Right renal cortex interstitium (tissue), 3 donors: ENCODE measurements at places on chromosomes 11 and 22. TPM values are rescaled to one million over a fixed set of nuclear protein-coding genes. Genes with fewer than 3 reads are reported as not detected.

DNA sequence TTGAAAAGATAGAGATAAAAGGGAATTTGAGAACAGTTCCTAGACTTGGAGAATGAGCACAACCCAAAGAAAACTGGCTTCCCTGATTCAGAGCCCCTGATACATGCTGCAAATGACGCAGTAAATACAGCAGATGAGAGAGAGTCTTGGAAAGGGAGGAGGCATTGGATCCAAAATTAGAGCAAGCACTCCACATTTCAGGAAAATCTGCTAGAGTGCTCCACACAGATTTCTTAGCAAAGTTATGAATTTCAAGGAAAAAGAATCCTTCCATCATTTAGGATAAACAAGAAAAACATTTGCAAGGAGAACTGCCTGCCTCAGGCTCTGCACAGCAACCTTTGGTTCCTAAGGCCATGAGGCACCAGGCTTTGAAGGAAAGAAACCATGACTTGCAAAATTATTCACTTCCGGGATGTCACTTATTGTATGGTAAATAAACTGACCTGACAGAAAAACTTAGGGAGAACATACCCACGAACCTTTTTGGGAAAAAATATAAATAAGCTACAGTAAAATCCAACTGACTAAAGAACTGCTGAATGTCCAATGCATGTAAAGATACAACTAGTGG lies 89.8 kb upstream of the RTL6 start:
- no peak for DNase-seq

Gene GCAT
- polyA plus RNA-seq = 12.4 TPM

Gene CCDC157
- polyA plus RNA-seq = 5.4 TPM

GRCh38 chr11:95727111-95727510 lies 62.5 kb downstream of the FAM76B start:
- no peak for DNase-seq

Gene APOA4
- not detected for polyA plus RNA-seq

GRCh38 chr11:44423289-44423688 lies 113.3 kb upstream of the ALX4 start:
- no peak for DNase-seq

GRCh38 chr11:2474059-2474901 lies 29.5 kb downstream of the KCNQ1 start:
- DNase-seq = no peak

DNA sequence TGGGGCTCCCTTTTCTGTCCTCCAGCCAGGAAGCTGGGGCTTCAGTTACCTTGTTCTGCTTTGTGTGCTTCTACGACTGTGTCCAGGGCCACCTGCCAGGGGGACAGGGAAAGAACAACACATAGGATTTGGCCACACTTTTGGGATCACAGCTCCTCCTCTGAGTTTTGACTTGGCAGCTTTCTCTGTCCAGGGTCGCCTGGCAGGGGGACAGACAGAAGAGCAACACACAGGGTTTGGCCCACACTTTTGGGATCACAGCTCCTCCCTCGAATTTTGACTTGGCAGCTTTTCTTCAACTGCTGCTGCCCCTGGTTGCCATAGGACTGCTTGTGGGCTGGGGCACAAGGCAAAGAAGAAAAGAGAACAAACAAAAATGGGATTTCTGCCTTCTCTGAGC lies 19.1 kb downstream of the INCENP start:
- DNase-seq = no peak

GRCh38 chr11:130582981-130583380 lies 134.5 kb downstream of the ADAMTS15 start:
- no peak for DNase-seq

DNA sequence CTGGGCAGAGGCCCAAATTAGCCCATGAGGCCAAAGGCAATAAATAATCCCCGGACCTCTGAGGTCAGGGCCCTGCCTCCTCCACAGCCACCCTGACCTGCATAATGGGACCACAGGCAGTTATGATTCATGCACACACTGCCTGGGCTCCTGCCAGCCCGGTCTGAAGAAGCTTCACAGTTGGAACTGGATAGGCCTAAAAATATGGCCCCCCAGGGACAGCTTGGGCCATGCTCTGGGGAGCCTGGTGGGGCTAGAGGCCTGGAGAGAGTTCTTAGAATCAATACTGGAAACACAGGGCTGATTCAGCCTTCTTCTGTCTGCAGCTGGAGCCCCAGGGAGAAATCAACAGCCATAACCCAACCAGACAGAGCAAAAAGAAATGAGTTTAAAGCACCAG lies 112.8 kb upstream of the CADM1 start:
- no peak for DNase-seq
